ENCODE measurements at places on chromosomes 12 and 14. TPM values are rescaled to one million over a fixed set of nuclear protein-coding genes. Genes with fewer than 3 reads are reported as not detected.

DNA sequence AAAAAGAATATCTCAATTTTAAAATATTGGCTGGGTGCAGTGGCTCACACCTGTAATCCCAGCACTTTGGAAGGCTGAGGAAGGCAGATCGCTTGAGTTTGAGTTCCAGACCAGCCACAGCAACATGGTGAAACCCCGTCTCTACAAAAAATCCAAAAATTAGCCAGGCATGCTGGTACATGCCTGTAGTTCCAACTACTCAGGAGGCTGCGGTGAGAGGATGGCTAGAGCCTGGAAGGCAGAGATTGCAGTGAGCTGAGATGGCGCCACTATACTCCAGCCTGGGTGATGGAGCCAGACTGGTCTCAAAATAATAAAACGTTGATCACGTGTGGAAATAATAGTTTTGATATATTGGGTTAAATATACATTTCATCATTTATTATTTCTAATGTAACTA, 5.7 kb downstream of the MTRFR start:
- DNase-seq, result no peak

DNA sequence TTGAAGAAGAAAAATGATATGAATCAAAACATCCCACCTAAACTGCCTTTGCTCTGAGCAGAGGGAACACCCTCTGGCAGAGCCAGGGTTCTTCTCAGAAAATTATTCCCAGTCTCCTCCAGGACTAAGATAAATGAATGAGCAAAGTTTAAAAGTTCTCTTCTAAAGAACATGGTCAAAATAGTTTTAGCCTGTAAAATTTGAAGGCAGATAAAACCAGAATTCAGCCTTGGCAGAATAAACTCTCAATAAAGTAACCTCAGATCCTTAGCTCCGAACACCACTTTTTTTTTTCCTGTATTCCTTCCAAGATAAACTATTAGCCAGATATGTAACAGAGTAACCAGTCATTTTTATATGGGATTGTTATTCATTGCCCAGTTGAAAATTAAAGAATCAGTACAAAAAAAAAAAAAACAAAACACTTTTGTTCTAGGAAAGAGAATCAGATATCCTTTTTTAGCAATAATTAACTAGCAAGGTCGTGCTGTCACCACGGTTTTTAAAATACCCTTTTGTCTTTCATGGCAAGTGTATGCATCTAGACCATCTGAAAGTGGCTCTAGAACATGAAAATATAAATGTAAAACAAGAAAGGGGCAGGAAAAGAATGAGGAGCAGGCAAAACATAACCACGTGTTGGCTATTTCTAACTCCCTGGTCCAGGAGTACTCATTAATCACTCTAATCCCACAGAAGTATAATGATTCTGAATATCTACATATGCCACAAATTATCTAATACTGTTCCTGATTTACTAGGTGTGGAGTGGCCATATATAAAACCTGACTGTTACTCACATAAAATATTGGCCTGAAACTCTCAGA, 60.8 kb downstream of the CAPZA3 start:
- no peak for DNase-seq

GRCh38 chr12:32265951-32266350, 133.4 kb upstream of the FGD4 start:
- DNase-seq, result no peak

- DNase-seq, result no peak
These were observed 67.7 kb downstream of the ZNF664 start for GRCh38 chr12:124040737-124041136.

Gene BDKRB1
- not detected for total RNA-seq

DNA sequence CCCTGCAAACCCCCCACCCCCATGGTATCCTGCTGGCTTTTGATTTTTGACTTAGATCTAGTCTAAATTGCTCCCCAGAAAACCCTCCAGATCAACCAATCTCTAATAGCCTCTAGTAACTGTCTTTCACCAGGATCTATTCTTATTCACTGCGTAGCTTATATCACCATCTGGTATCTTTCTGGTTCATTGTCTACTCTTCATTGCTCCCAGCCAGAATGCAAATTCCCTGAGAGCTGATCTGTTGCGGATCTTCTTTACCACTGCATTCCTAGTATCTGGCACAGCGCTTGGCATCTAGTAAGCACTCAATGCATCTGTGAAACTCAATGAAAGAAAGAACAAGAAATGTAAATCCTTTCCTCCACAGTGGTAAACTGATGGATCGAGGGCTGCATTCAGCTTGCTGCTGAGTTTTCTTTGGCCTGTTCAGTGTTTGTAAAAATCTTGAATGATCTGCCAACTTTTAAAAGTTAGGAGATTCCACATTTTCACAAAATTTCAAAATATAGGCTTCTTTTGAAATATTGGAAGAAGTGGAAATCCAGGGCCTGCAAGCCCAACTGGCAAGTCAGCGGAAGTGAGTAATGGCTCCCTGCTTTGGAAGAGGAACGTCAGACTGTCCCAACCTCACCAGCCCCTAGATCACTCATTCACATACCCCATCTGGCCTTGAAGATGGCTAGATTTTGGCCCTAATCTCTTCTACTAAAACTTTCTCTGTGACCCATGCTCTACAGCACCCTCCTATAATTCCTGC, 274.2 kb downstream of the SSPN start:
- DNase-seq, result no peak

- no peak for DNase-seq
These were observed 651.1 kb upstream of the TBX3 start for GRCh38 chr12:115335048-115335447.

Gene OASL
- 4.8 TPM for total RNA-seq

Gene CMA1
- total RNA-seq, result not detected

Gene TAS2R13
- total RNA-seq, result 0.99 TPM

- DNase-seq, result peak; percentile 50
These were observed at the start of gene CMAS for GRCh38 chr12:22046090-22046967. Gene CMAS (plus strand): TSS chr12:22046218. CDS start chr12:22046304, 86 bp downstream.

- DNase-seq, result no peak
These were observed 29.1 kb upstream of the GCH1 start for GRCh38 chr14:54931598-54932340.

Gene LRRC43
- total RNA-seq, result 0.70 TPM

Gene ADAMTS20
- not detected for total RNA-seq

DNA sequence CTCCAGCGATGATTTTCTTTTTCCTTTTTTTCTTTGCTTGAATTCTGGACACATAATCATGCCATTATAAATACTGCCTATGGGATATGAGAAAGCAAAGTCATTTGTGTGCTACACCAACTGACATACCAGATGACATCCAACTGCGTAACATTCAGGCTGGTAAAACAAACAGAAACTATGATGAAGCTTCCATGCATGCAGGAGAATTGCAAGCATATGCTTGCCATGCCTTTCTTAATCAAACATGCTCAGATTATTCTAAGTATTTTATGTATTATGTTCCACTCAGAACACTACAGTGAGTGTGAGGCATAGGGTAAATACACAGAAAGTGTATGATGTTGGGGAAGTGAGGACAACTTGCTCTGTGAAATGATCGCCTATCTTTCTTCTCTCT, 97.4 kb downstream of the C12orf50 start:
- no peak for DNase-seq

GRCh38 chr12:31523306-31523705, 67.6 kb downstream of the DENND5B start:
- DNase-seq, result no peak

Gene CEP83
- 11.9 TPM for total RNA-seq

Gene OGFOD2
- total RNA-seq, result 20.3 TPM

Gene CCDC38
- total RNA-seq, result 0.18 TPM

GRCh38 chr12:24937553-24938244, 11.2 kb downstream of the BCAT1 start:
- DNase-seq, result no peak

DNA sequence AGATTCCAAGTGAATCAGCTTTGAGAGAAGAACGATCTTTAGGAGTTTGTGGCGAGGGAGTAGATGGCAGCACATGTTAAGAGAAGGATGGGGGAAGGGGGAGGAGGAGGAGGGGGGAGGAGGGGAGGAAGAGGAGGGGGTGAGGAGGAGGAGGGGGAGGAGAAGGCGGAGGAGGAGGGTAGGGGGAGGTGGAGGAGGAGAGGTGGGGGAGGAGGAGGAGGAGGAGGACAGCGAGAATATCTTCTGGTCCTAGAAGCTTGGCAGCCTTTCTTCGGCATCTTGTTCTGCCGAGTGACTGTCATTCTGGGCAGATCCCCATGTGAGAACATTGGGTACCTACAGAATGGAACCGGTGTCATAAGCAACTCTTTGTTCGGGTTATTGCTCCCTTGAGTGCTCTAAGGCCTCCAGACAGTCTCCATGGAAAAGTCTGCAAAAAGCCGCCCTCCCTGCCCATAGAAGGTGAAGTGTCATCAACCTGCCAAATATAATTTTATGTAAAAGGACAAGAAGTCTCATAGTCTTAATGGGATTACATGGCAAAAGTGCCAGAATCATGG, 6.9 kb downstream of the RFC5 start:
- DNase-seq, result no peak

DNA sequence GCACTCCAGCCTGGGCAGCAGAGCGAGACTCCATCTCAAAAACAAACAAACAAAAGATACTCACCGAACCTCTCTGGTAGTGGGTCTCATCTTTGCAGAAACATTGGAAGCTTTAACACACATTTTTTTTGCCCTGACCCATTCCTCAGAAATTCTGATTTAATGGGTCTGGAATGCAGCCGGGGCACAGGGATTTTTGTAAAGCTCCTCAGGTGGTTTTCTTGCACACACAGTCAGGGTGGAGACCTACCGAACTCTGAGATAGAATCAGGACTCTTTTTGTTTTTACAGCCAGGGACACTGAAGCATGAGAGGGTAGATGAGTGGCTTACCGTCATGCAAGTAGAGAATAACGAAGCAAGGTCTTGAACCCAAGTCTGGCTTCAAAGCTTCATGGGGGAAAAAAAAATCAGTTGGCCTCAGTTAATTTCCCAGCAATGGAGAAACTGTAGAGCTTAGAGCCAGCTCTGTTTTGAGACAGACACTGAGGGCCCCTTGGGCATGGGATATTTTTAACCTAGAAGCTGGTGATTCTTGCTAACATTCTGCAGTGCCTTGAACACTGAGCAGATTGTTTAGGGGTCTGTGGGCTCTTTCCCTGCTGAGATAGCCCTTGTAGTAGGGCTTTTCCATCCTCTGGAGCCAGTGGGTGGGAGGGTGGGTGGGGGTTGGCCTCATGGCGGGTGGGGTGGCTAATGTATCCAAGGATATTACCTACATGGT, 4.8 kb downstream of the RNU4-2 start:
- no peak for DNase-seq

DNA sequence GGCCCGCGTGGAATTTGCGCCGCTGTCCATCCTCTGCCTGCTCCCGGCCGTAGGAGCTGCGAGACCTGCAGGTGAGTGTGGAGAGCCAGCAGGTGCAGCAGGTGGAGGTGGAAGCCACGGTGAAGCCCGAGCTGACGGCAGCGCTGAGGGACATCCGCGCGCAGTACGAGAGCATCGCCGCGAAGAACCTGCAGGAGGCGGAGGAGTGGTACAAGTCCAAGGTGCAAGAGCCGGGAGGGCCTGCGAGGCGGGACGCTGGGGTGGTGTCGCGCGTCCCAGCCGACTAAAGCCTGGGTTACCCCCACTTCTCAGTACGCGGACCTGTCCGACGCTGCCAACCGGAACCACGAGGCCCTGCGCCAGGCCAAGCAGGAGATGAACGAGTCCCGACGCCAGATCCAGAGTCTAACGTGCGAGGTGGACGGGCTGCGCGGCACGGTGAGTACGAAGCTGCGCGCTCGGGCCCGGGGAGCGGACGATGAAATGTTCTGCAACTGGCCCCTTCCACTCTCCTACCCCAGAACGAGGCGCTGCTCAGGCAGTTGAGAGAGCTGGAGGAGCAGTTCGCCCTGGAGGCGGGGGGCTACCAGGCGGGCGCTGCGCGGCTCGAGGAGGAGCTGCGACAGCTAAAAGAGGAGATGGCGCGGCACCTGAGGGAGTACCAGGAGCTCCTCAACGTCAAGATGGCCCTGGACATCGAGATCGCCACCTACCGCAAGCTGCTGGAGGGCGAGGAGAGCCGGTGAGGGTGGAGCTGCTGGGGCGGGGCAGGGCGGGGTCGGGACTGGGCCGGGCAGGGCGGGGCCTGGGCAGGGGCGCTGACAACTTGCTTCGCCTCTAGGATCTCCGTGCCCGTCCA, 2.1 kb downstream of the PRPH start:
- DNase-seq, result no peak

Gene C12orf60
- total RNA-seq, result 0.81 TPM

Gene KLHDC2
- total RNA-seq, result 49.8 TPM

Gene CCDC196
- total RNA-seq, result not detected

Gene HOMEZ
- 11.9 TPM for total RNA-seq

DNA sequence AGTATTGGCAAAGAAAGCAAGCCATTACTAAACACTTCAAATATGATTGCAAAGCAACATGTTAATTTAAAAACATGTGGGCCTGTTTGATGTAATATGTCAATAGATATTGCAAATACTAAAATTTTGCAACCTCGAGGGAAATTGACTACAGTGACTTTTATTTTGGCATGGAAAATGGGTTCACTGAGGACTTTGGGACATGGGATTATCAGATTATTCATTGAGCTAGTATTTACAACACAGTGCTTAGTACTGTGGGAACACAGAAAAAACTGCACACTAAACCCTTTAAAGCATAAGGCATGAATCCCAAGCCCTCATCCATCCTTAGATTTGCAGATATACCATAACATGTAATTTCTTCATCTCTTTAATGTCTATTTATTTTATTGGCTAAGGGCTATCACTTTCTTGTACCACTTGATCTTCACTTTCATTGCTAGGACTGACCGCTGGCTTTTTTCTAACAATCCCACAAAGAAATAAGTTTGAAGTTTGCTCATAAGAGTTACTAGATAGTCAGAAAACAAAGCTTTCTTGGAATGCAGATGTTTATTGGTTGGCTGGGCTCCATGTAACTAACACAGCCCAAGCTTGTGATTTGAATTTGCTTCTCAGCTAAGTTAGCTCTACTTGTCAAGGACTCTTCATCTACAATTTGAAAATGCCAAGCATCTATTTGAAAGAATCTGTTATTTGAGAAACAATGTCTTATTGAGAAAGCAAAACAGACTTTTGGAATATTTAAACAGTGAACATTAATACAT, 48.7 kb downstream of the PPFIBP1 start:
- DNase-seq, result peak; percentile 78

- no peak for DNase-seq
These were observed 37.5 kb downstream of the NFKBIA start for GRCh38 chr14:35367056-35367372.

Gene RPL10L
- not detected for total RNA-seq

DNA sequence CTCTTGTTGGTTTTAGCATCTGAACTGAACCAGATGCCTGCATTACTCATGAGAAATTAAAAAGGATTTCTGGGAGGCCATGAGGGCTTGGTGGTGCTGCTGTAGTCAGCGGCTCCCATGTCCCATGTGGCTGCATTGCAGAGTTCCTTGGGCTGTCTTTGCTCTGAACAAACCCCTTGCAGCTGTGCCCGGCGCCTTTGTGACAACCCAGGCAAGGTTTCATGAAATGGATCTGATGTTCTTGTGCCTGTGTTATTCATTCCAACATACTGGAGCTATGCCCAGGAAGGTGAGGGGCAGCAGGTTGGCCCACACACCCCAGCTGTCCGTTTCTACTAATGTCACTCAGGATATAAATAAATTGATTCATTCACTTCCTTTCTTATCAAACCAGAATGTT, 40.8 kb downstream of the TGFB3 start:
- no peak for DNase-seq

Gene DHRS2
- total RNA-seq, result 0.55 TPM

Gene VASH1
- 29.3 TPM for total RNA-seq

Data from left lung (tissue), 14 donors.